ENCODE measurements at places on chromosomes 13 and 19. TPM values are rescaled to one million over a fixed set of nuclear protein-coding genes. Genes with fewer than 3 reads are reported as not detected.

The RASGRP4 gene
- total RNA-seq: 2.0 TPM

- no peak for DNase-seq
- no peak overlapping the region for H3K4me3 ChIP-seq
- peaks cover 35% of the 10 kb centered on the region for H3K36me3 ChIP-seq
- no peaks in the 10 kb centered on the region for H3K27me3 ChIP-seq
- peaks cover 12% of the 10 kb centered on the region for H3K4me1 ChIP-seq
- H3K27ac ChIP-seq: no peak overlapping the region
Observed at GRCh38 chr19:39385629-39386411, 5.1 kb downstream of the PAF1 start.

DNA sequence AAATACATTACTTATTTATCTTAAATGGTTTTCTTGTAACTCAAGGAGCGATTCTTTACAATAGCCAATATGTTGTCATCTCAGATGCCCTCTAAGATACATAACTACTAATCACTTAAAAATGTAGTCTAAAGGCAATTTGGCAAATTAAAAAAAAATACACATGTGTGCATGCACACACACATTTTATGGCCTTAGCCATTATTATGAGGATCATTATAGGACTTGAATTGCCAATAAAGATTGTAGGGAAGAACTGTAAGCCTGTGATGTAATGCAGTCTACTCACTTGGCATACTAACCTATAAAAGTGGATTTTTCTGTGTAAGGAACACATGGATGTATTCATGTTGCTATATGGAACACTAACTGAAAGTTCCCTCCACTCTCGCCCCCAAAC, 274.3 kb downstream of the SHISA2 start:
- H3K27ac ChIP-seq: no peak overlapping the region
- H3K4me3 ChIP-seq: no peak overlapping the region
- H3K27me3 ChIP-seq: no peaks in the 10 kb centered on the region
- no peaks in the 10 kb centered on the region for H3K36me3 ChIP-seq

DNA sequence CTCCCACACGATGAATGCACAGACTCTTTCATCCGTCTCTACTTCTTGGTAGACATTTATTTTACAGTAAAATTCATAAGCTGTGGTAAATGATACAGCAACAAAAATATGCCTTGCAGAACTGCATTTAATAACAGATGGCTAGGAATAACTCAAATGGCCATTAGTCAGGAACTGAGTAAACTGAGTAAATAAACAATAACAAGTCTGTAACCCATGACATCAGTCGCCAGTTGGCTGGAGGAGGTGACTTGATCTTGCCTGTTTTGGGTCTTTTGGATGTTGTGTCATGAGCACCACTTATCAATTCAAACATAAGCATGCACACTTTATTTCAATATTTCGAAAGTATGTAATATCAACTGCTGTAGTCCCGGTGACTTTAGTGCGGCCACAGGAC, 632.6 kb upstream of the ARGLU1 start:
- no peaks in the 10 kb centered on the region for H3K27me3 ChIP-seq
- H3K4me3 ChIP-seq: no peak overlapping the region
- H3K36me3 ChIP-seq: no peaks in the 10 kb centered on the region
- no peak for DNase-seq

DNA sequence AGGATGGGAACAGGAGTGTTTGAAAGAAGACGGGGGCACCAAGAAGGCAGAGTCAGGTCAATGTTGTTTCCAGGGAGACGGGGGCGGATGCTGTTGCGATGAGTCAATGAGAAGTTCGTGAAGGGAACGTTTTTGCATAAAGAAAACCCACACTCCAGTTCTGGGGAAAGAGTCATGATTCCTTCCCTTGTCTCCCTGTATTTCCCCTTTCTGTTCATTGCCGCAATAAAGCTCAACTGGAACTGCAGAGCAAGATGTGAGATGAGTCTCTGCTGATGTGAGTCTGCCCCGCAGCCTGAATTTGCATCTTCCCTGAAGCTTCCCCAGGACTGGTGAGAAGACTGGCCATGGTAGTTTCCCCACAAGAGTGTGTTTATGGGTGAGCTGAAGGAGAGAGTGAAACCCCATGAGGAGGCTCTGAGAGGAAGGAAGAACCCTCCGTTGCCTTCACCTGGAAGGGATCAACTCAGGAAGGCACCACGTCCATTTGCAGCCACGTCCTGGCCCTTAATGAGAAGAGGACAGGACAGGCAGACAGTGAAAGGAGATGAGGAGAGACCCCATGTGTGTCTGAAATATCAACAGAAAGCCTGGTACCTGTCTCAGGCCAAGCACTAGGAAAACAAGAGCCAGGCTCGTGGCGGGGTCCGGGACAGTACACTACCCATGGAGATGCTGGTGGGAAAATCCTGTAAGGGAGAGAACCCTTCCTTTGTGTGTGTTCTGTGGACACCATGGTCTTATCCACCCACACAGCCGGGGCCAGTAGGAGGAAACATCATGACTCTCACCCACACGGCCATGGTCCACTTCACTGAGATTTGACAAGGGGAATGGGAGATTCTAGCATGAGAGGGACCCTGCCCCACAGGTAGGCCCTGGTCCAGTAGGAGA, 13.7 kb downstream of the LILRA1 start:
- H3K27ac ChIP-seq: no peak overlapping the region
- peaks cover 4% of the 10 kb centered on the region for H3K27me3 ChIP-seq
- no peaks in the 10 kb centered on the region for H3K4me1 ChIP-seq
- H3K36me3 ChIP-seq: no peaks in the 10 kb centered on the region
- no peak for DNase-seq

GRCh38 chr19:38974624-38975213, 823 bp downstream of the FBXO17 start:
- DNase-seq: no peak
- peaks cover 5% of the 10 kb centered on the region for H3K27me3 ChIP-seq
- peak overlapping the region; percentile 51 for H3K27ac ChIP-seq
- H3K4me3 ChIP-seq: no peak overlapping the region
- no peaks in the 10 kb centered on the region for H3K36me3 ChIP-seq

The SWSAP1 gene
- total RNA-seq: 2.2 TPM

- H3K27ac ChIP-seq: no peak overlapping the region
- no peak overlapping the region for H3K4me3 ChIP-seq
- DNase-seq: no peak
- H3K36me3 ChIP-seq: no peaks in the 10 kb centered on the region
- no peaks in the 10 kb centered on the region for H3K27me3 ChIP-seq
Observed at GRCh38 chr13:102978168-102978567, 88.0 kb downstream of the SLC10A2 start.

DNA sequence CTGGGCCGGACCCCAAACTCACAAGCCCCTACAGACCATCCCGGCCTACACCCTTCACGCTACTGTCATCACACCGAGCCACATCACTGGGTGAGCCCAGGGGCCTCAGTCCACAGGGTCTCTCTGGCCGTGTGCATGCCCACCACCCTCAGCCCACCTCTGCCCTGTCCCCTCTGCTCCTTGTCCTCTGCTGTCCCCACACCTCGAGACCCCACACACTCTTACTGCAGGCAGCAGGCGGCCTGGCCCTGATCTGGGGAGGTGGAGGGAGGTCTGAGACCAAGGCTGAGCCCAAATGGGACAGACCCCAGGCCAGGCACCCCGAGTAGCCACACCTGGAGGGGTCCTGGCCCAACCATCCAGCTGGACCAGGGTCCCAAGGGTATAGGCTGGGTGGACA, 35.2 kb downstream of the PEPD start:
- H3K27me3 ChIP-seq: no peaks in the 10 kb centered on the region
- H3K4me1 ChIP-seq: no peaks in the 10 kb centered on the region
- DNase-seq: no peak
- H3K36me3 ChIP-seq: no peaks in the 10 kb centered on the region
- H3K27ac ChIP-seq: no peak overlapping the region

The ZNF574 gene
- total RNA-seq: 21.9 TPM

DNA sequence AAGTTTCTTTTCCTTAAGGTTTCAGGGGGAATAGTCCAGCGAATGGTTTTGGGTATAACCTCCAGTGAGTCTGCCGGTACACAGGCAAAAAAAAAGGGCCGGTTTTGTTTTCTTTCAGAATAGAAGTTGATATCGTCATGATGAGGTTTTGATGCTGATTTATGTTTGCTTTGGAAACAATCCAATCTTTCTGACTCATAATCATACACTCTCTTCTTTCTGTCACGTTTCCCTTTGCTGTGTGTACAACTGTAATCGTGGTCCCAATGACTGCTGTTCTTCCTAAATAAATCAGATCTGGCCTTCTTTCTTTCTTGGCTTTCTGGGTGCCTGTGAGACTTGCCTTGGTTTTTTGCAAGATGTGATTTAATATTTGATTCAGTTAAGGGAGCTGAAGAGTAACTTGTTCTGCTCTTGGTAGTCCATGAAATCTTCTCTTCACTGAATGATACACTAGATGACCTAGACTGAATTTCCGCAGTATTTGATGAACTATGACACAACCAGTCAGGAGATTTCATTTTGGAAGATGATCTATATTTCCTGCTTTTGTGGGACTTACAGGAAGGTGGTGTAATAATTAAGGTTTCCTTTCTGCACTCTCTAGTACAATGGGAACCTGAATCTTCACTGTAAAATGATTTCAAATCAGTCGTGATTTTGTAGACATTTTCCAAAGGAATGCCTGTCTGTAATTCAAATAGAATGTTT, 34.9 kb upstream of the METTL21C start:
- H3K36me3 ChIP-seq: no peaks in the 10 kb centered on the region
- no peak for DNase-seq
- no peak overlapping the region for H3K27ac ChIP-seq
- H3K27me3 ChIP-seq: no peaks in the 10 kb centered on the region
- no peaks in the 10 kb centered on the region for H3K4me1 ChIP-seq

The TPTE2 gene
- total RNA-seq: not detected

DNA sequence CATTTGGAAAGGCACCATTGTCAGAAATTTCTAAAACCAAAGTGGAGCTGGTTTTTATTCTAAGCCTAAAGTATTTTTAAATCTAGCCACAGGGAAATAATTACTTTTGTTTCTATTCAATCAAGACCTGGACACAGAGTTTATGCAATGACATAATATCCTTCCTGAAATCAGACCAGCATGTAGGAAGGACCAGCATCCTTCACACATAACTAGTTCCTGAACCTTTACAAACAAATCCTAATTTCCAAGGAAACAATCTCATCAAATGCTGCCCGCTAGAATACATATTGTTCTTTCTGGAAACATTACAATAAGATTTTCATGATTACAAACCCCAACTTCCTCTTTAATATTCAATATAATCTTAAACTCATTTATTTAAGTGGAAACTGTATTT, 1.5 kb downstream of the STARD13 start:
- no peak for DNase-seq
- no peaks in the 10 kb centered on the region for H3K36me3 ChIP-seq
- H3K27me3 ChIP-seq: peaks cover 4% of the 10 kb centered on the region
- peaks cover 15% of the 10 kb centered on the region for H3K4me1 ChIP-seq
- H3K27ac ChIP-seq: no peak overlapping the region

Data from CD8-positive, alpha-beta memory T cell (primary cell).